LHCN-M2 (cell line): ENCODE measurements at places on chromosomes 6 and 20. TPM values are rescaled to one million over a fixed set of nuclear protein-coding genes. Genes with fewer than 3 reads are reported as not detected.

DNA sequence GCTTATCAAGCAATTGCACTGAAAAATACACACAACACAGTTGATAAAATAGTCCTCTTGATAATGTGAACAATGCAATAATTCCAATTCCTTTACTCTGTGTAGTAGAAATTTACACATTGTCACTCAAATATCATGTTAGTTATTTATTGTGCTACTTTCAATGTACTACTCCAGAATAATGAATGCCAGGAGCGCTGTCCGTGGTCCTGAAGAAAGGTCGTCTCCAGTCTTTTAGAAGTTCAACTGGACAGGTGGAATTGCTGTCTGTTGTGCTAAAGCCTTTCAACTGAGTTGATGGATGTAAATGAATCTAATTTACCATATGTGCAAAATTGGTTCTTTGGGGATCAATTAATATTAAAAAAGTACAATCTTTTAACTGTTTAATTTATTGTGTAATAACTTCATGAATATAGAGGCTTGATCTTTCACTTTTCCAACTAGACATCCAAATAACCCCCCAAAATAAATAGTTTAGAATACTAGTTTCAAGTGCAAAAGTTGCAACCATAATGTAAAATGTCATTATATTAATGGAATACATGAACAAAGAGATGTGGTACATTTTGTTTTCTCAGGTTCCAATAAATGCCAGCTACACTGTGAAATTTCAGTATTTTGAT, 3.2 kb downstream of the GRIK2 start:
- DNase-seq: peak; percentile 77

DNA sequence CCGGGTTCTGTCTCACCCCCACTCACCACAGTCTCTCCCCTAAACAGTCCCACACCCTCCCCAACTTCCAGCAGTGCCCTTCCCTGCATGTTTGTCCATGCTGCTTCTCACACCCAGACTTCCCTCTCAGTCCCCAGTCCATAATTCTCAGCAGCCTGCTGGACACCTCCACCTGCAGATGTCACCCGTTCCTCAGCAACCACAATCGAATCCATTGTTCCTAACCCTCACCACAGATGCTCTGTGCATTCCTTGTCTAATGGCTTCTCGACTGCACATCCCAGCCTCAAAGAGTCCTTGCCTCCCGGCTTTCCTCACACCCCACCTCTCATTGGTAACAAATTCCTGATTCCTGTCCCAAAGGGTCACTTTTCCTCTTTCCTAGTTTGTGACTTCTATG, 55.6 kb downstream of the GOPC start:
- no peak for DNase-seq

GRCh38 chr6:169215201-169215681, 38.4 kb downstream of the THBS2 start:
- DNase-seq: no peak

- no peak for DNase-seq
Measured at GRCh38 chr20:63509088-63509564, 10.2 kb upstream of the EEF1A2 start.

- peak; percentile 70 for DNase-seq
Measured at GRCh38 chr6:13454286-13455221, 32.8 kb downstream of the GFOD1 start.

- DNase-seq: peak; percentile 6
Measured at GRCh38 chr6:72102561-72102960, 216.2 kb downstream of the RIMS1 start.

DNA sequence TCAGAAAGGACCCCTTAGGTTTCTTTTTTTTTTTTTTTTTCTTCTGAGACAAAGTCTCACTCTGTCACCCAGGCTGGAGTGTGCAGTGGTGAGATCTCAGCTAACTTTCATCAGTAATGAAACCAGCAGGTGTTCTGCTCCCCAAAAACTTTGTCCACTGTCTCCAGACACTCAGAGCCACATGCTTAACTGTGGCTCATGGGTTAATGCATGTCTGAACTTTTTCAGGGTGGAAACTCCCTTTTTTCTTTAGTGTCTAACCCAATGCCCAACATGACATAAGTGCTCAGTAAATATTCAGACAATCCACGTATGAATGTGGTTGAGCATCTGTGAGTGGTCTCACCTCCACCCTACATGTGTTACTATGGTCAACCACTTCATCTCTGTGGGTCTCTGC, 45.4 kb downstream of the MYB start:
- DNase-seq: no peak

- no peak for DNase-seq
Measured at GRCh38 chr20:59958626-59959025, 403 bp downstream of the CDH26 start.

GRCh38 chr6:25177500-25178028, 101.6 kb upstream of the CARMIL1 start:
- no peak for DNase-seq

DNA sequence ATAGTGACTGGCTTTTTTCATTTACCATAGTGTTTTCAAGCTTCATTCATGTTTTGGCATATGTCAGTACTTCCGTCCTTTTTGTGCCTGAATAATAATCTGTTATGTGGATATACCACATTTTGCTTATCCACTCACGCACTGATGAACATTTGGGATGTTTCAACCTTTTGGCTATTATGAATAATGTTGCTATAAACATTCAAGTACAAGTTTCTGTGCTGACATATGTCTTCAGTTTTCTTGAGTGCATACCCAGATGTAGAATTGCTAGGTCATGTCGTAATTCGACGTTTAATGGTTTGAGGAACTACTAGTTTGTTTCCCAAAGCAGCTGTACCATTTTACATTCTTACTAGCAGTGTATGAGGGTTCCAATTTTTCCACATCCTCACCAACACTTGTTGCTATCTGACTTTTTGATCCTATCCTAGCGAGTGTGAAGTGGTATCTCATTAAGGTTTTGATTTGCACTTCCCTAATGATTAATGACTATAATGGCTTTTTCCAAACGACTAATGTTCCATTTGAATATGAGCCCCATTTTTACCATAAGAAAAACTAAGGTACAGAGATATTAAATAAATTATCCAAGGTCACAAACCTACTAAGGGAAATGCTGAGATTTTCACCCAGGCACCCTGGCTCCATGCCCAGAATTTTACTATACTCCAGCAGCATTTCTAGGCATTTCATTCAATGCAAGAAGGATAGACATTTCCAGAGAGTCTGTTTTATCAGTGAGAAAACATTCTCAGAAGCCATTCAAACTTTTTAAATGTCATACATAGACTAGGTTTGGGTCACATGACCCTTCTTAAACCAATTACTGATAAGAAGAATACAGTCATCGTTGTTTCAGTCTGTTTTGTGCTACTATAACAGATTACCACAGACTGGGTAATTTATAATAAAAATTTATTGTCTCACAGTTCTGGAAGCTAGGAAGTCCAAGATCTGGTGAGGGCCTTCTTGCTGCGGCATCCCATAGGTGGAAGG, 71.1 kb upstream of the RUNX2 start:
- DNase-seq: no peak

GRCh38 chr20:45211569-45212474, 5.0 kb downstream of the SEMG1 start:
- no peak for DNase-seq

GRCh38 chr6:159844737-159845645, 44.9 kb downstream of the PNLDC1 start:
- DNase-seq: no peak

GRCh38 chr6:12442455-12442854, 152.3 kb downstream of the EDN1 start:
- DNase-seq: no peak

GRCh38 chr20:62745279-62745951, 36.8 kb downstream of the NTSR1 start:
- DNase-seq: no peak

DNA sequence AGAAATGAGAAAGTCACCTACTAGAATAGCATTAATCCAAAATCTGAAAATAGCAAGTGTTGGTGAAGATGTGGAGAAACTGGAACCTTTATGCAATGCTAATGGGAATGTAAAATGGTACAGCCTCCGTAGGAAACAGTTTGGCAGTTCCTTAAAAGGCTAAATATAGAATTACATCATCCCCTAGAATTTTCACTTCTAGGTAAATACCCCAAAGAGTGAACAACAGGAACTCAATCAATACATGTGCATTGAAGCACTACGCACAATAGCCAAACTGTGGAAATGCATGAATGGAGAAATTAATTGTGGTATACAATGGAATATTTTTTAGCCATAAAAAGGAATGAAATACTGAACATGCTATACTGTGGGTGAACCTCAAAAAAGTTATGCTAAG, 982.0 kb upstream of the FLRT3 start:
- DNase-seq: no peak

- DNase-seq: no peak
Measured at GRCh38 chr6:38637756-38638155, 2.0 kb downstream of the BTBD9 start.

GRCh38 chr6:52454556-52454955, 34.4 kb downstream of the EFHC1 start:
- DNase-seq: peak; percentile 20

- no peak for DNase-seq
Measured at GRCh38 chr6:29656798-29657197, at the start of gene MOG. Gene MOG, plus strand, starts transcription at chr6:29657092. Its CDS starts 118 bp downstream, at chr6:29657210.

GRCh38 chr6:97085772-97086171, 161.2 kb downstream of the KLHL32 start:
- peak; percentile 39 for DNase-seq

DNA sequence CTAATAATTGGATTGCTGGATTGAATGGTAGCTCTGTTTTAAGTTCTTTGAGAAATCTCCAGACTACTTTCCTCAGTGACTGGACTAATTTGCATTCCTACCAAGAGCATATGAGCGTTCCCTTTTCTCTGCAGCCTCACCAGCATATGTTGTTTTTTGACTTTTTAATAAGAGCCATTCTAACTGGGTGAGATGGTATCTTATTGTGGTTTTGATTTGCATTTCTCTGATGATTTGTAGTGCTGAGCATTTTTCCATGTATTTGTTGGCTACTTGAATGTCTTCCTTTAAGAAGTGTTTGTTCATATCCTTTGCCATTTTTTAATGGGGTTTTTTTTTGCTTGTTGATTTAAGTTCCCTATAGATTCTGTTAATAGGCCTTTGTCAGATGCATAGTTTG, 94.7 kb upstream of the AHI1 start:
- peak; percentile 10 for DNase-seq

DNA sequence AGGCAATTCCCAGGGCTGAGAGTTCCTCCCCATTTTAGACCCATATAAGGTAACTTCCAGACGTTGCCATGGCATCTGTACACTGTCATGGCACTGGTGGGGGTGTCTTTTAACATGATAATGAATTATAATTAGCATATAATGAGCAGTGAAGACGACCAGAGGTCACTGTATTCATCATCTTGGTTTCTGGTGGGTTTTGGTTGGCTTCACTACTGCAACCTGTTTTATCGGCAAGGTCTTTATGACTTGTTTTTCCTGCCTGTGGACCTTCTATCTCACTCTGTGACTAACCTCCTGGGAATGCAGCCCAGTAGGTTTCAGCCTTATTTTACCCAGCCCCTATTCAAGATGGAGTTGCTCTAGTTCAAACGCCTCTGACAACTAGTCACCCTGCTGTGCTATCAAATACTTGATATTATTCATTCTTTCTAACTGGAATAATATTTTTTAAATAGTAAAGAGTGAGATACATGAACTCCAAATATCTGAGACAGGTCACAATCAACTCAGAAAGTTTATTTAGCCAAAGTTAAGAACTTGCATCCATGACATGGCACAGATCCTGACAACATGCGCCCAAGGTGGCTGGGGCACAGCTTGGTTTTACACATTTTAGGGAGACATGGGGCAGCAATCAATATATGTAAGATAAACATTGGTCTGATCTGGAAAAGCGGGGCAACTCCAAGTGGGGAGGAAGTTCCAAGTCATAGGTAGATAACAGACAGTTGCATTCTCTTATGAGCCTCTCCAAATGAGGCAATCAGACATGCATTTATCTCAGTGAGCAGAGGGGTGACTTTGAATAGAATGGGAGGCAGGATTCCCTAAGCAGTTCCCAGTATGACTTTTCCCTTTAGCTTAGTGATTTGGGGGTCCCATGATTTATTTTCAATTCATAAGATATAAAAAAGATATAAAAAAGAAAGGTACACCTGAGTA, 1.2 kb upstream of the UFL1 start:
- peak; percentile 14 for DNase-seq

- DNase-seq: no peak
Measured at GRCh38 chr6:82088978-82089771, 158.4 kb downstream of the IBTK start.

- DNase-seq: no peak
Measured at GRCh38 chr6:28384143-28384533, 15.4 kb downstream of the ZSCAN12 start.

- DNase-seq: no peak
Measured at GRCh38 chr6:157690441-157691210, 132.4 kb upstream of the SNX9 start.

DNA sequence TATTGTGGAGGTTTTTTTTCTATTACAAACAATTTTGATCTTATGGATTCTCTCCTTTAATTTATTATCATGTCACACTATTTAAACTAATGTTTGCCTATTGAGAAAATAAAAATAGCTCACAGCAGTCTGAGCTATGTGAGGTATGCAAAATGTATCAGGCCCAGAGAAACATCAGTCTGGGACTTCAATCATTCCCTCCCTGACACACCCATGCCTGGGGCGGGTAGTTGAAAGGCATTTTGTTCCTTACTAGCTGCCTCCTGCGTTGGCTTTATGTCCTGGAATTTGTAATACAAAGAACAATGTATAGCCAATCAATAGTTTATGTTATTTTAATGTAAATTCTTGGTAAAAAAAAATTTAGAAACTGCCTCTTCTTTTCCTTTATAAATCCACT, 403.3 kb downstream of the EPM2A start:
- no peak for DNase-seq

DNA sequence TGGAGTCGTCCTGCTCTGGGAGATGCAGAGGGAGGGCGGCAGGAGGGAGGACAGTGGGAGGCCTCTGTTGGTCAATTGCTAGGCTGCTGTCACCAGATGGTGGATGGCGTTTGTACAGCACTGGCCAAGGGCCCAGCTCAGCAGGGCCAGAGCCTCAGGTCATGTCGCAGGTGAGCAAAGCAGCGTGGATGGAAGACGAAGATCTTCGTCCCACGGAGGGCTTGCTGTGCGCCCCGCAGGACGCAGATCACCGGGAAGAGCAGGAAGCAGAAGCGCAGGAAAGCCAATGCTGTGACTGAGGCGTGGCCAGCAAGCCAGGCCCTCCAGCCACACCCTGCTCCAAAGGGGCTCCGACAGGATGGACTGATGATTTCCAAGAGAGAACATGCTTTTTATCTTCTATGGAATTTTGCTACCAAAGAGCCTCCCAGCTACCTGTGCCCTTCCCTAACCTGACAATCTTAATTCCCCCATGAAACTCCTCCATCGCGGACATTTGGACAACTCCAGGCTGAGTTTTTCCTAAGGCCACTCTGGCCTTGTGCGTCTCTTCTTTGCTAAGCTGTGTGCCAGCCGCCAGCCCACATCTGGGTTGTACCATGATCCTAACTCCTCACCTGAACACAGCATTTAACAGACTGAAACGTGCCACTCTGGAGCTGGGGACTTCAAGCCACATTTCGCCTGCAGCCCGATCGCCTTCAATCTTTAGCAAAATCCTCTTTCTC, 3.5 kb upstream of the SLCO4A1 start:
- DNase-seq: no peak

The PERP gene
- total RNA-seq: 0.63 and 0.96 TPM in 2 replicates

The C20orf144 gene
- total RNA-seq: 0.06 and 0.11 TPM in 2 replicates

The GSTA4 gene
- 25.3 and 25.8 TPM in 2 replicates for total RNA-seq

The TMC2 gene
- not detected in 2 replicates for total RNA-seq

The TINAG gene
- 0.13 and 0.29 TPM in 2 replicates for total RNA-seq

The CSTF1 gene
- total RNA-seq: 46.5 and 54.4 TPM in 2 replicates

The FRK gene
- 1.9 and 2.9 TPM in 2 replicates for total RNA-seq

The UNC93A gene
- total RNA-seq: not detected in 2 replicates

The BPIFB1 gene
- not detected in 2 replicates for total RNA-seq

The HSPA1L gene
- 0.71 and 1.5 TPM in 2 replicates for total RNA-seq
